ENCODE measurements at places on chromosomes 4 and X.

DNA sequence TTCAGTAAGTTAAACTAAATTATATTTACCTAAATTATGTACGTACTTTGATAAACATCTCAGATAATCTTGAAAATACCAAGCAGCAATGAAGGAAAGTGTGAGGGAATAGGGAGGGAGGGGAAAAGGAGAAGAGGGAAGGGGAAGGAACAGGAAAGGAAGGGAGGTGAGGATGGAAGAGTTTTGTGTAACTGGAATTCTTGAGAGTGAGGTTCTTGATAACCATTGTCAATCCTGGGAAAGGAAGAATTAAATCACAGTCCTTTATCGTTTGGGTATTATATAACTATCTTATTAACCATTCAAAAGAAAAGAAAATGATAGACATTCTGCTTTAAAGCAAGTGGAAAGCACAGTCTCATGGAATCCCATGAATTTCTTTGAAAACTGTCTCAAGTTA, 795.0 kb downstream of the CCSER1 start:
- DNase-seq, result no peak

GRCh38 chr4:169045862-169046584, 36.0 kb upstream of the CBR4 start:
- DNase-seq, result no peak

- no peak for DNase-seq
Observed at GRCh38 chr4:54566608-54567007, 91.1 kb upstream of the KIT start.

- DNase-seq, result no peak
Observed at GRCh38 chr4:150131581-150132228, 53.5 kb downstream of the DCLK2 start.

DNA sequence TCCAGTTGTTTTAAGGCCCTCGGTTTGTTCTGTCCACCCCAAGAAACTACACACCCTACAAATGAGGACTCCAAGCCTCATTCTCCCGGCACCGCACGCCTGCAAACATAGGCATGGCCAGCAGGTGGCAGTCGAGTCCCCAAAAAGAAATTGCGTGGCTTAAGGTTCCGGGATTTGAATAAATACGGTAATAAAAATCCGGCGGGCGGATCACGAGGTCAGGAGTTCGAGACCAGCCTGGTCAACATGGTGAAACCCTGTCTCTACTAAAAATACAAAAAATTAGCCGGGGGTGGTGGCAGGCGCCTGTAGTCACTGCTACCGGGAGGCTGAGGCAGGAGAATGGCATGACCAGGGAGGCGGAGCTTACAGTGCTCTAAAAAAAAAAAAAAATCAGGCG, 21.8 kb upstream of the CSF2RA start:
- DNase-seq, result peak; percentile 25

- no peak for DNase-seq
Observed at GRCh38 chr4:16202598-16202997, 23.7 kb downstream of the TAPT1 start.

DNA sequence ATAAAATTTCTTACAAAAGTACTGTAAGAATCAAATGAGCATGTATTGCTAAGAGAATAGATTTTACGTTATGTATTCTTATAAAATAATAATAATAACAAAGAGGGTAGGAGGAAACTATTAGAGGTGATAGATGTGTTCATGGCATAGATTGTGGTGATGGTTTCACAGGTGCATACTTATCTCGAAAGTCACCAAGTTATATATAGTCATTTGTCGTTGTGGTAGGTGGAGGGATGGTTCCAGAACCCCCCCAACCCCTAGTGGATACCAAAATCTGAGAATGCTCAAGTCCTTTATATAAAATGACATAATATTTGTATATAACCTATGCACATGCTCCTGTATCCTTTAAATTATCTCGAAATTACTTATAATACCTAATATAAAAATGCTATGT, 36.7 kb upstream of the H2AZ1 start:
- DNase-seq, result no peak

- peak; percentile 74 for DNase-seq
Observed at GRCh38 chr4:142353149-142353738, 492.9 kb downstream of the INPP4B start.

- no peak for DNase-seq
Observed at GRCh38 chr4:143406523-143406922, 69.8 kb downstream of the GAB1 start.

GRCh38 chrX:75228854-75229253, 45.0 kb upstream of the UPRT start:
- DNase-seq, result no peak

Data from pons (tissue), 1 donor.